ENCODE measurements at places on chromosomes 11 and 22.

DNA sequence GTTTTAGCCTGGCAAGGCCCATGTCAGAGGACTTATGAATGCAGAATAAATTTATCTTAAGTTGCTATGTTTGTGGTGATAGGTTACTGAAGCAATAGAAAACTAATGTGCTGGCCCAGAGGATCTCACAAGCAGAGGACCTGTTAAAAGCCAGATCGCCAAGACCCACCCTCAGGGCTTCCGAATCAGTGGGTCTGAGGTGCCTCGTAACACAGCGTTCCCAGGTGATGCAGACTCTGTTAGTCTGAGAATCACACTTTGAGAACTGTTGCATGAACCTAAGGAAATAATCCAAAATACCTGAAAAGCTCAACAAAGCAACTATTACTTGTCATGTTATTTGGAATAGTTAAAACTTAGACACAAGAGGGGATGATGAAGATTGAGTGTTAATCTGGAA is 6.7 kb upstream of the SCARF2 start:
- DNase-seq: no peak

GRCh38 chr11:64322925-64323260 is 5.0 kb downstream of the PRDX5 start:
- no peak for DNase-seq

DNA sequence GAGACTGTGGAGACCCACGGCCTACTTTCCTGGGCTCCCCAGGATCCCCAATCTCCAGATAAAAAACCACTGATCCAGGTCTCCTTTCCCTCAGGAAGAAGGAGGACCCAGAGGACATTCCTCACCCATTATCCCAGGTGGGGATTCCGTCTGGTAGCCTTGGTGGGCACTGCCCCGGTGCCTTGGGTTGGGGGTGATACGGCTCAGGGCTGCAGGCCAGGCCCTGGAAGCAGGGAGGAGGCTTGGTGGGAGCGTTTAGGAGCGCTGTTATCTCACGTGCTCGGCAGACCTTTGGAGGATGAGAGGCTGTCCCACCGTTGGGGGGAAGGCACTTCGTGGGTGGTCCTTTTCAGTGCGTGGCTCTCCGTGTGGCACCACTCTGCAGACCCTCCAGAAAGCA is 926.3 kb downstream of the BRD1 start:
- DNase-seq: no peak

DNA sequence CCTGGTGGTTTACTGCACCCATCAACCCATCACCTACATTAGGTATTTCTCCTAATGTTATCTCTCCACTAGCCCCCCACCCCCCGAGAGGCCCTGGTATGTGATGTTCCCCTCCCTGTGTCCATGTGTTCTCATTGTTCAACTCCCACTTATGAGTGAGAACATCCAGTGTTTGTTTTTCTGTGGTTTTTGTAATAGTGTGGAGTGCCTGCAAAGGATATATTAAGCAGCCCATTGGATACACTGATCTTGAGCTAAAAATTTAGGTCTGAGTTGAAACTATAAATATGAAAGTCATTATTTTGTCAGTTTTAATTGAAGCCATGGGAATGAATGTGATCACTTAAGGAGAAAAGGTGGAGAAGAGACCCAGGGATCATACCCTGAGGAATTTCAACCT is 23.0 kb downstream of the MRPL48 start:
- no peak for DNase-seq

DNA sequence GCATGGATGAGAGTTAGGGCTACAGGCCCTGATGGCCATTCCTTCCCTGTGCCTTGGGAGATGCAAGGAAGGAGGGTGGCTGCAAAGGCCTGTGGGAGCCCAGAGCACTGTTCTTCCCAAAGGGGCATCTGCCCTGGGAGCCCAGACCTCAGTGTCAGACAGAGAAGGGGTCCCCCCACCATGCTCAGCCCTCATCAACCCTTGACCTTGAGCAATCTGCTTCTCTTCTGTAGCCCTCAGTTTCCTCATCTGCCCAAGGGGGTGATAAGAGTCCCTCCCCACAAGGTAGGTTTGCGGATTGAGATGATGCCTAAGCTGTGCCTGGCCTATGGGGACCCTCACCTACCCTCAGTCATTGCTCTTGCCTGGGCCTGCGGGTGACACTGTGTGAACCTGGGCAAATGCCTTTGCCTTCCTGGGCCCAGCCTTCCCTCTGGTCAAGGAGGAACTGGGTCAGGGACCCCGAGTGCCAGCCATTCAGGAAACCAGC is 47.5 kb downstream of the IGLL5 start:
- DNase-seq: no peak

GRCh38 chr11:95426823-95427462 is 195.9 kb upstream of the SESN3 start:
- no peak for DNase-seq

DNA sequence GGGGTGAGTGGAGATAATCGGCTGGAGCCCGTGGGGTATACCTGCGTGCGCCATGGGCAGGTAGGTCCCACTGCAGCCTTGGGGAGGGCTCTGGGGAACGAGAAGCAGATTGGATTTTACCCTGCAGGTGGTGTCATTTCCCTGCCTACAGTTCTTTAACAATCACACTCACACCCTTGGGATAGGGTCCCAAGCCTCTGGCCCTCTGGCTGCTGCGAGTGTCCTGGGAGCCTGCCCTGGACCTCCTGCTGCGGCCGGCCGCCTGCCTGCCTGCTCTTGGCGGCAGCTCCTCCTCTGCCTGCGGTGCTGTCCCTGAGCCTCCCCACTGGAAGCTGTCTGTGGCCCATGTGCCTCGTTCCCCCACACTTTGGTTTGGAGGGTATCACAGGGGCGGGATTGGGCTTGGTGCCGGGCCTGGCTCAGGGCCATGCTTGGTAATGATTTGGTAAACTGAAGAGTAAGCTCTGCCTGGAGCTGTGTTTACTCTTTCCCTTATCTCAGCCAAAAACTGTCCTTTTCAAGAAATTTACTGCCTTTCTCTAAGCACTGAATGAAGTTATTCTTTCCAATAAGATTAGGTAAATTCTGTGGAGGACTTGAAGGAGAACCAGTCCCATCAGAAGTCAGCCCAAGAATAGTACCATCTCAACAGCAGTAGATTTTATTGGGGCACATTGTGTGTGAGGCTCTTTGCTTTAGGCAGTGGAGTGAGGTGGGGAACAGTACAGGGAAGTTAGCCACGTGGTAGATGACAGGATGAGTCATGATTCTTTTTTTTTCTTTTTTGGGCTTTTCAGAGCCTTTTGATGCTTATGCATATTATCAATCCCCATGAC is 53.7 kb downstream of the TBC1D22A start:
- no peak for DNase-seq

DNA sequence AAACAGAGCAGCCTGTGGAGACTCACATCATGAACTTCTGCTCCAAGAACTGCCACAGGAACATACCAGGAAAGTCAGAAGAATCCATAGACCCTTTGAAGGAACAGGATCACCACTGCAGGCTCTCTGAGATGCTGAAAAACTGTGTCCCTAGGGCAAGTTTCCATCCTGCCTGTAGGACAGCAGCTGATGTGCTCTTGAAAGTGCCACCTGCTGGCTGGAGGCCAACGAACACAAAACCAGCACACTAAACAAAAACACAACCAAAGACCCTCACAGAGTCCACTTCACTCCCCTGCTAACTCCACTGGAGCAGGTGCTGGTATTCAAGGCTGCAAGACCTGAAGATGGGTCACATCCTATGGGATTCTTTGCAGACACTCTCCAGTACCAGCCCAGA is 12.0 kb upstream of the NXPE1 start:
- DNase-seq: no peak

DNA sequence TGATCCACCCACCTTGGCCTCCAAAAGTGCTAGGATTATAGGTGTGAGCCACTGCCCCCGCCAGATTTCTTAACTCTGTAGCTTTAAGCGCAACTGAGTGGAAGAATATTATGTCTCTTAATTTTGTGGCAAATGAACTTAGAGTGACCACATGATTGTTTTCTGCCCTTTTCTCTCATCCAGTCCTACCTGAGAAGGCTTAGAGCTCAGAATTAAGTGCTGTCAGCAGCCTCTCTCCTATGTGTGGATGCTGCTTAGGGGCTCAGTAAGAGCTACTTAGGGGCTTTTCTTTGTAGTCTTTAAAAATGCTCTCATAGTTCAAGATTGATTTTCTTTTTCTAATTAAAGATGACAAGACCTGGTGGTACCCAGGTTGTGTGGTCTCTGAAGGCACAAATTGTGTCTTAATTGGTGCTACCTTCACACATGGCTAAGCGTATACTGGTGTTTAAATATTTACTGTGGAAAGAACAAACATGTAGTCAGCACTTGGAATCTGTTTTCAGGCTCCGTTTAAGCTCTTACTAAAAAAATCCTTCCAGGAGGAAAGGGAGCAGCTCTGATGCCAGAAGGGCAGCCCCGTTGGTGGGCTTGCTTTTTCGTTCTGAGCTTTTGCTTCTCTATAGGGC is 59.3 kb downstream of the DEPDC5 start:
- no peak for DNase-seq

- no peak for DNase-seq
Measured at GRCh38 chr11:36540998-36541397, 26.8 kb upstream of the RAG1 start.

DNA sequence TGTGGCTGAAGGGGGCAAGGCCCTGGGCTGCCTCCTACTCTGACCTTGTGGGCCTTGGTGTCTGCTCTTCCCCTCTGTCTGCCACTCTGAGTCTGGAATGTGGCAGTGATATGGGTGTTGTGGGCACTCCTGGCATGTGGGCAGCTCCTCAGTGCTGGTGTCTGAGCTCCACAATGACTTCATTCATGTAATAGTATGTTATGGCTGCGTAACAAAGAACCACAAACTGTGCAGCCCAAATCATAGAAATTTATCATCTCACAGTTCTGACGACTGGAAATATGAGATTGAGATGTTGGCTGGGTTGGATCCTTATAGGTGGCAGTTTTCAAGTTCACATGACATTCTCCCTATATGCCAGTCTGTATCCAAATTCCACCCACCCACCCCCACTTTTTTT is 59.1 kb downstream of the BCR start:
- DNase-seq: no peak

GRCh38 chr11:83317757-83318690 is 31.9 kb upstream of the CCDC90B start:
- no peak for DNase-seq

GRCh38 chr11:66251809-66252208 is 16.6 kb upstream of the RAB1B start:
- no peak for DNase-seq

DNA sequence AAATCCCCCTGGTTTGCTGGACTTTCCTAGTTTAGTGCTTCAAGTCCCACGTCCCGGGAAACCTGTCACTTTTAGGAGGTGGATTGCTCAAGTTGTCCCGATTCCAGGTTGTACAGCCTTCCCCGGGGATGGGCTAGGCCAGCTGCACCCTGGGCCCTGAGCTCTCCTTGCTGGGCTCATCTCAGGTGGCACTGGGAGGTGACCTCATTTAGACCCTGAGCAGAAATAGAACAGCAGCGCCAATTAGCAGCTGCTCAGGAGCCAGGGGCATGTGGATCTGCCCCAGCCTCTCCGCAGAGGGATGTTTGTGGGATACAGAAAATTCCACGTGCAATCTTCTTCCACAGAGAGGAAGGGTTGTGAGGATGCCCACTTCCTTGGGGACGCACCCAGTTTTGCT is 9.6 kb upstream of the CERK start:
- DNase-seq: no peak

DNA sequence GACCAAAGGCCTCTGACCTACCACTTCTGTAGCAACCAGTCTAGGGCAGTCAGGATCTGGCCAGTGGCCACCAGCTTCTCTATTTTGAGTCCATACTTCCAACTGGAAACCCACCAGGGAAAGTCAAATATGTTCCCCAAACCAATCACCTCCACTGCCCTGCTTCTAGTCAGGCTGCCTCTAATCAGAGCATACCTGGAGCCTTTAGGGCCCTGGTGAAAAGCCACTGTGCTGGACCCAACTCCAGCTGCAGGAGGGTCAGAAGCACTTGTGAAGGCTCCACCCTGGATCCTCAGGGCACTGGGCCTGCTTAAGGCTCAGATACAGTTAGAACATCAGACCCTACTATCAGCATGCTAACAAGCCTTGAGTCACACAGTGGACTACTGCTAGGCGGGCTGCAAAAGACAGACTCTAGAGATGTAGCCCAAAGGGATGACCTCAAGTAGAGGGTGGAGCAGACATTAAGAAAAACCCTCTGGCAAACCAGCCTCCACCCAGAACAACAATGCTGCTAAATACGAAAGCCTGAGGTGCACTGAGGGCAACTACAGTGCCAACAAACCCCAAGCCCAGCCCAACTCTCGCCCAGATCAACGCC is 69.2 kb downstream of the DGCR2 start:
- no peak for DNase-seq

- DNase-seq: no peak
Measured at GRCh38 chr11:15735706-15736105, 620.6 kb downstream of the SOX6 start.

GRCh38 chr22:24947881-24948280 is 1.4 kb upstream of the LHFPL7 start:
- DNase-seq: no peak

DNA sequence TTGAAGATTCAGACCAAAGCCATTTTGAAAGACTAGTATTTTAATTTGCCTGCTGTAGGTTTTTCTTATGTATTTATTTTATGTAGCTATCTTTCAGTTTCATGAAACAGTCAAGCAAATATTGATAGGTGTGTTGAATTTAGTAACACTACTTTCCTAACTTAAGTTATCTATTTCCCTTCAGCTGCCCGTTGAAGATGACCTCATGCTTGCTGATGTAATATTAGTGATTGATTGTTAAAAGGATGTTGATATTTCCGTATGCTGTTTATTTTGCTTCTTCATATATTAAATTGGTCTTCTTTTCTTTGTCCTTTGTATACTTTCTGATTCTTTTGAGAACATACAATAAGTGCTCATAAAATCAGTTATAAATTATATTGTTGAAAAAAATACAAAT is 86.8 kb upstream of the CHORDC1 start:
- DNase-seq: no peak

DNA sequence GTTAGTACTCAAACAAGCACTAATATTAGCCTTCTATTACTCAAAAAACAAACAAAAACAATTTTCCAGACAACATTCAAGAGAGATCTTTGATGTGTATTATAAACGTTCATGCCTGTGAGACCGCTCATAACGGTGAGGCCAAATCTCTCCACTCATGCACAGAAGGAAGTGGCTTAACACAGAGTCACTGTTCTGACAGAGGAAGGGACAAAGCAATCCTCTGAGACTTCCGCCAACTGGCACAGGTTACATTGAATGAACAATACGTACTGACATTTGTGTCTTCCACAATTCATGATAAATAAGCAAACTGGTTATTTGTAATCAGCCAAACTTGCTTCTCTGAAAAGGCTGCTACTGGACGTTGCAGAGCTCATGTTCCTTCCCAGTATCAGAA is 30.5 kb downstream of the CHKA start:
- no peak for DNase-seq

GRCh38 chr22:44583061-44583760 is 85.2 kb upstream of the RTL6 start:
- DNase-seq: no peak

GRCh38 chr11:68463714-68464113 is 3.2 kb downstream of the PPP6R3 start:
- no peak for DNase-seq

- DNase-seq: no peak
Measured at GRCh38 chr11:73353422-73353821, 22.8 kb upstream of the RELT start.

Data from stimulated activated CD8-positive, alpha-beta memory T cell treated with anti-CD3 and anti-CD28 coated beads, Interleukin-4, amount 100 ng/mL, for 1 hour (primary cell).